A549 treated with AZD2906 at 1 μM for 4 hours (cell line): ENCODE measurements at places on chromosomes 13 and 19. TPM values are rescaled to one million over a fixed set of nuclear protein-coding genes. Genes with fewer than 3 reads are reported as not detected.

The DACT3 gene
- 0.22 to 0.36 TPM (median 0.28 TPM) in 5 replicates for total RNA-seq

The DAND5 gene
- total RNA-seq = 0.06 to 0.09 TPM (median 0.07 TPM) in 3 of 5 replicates, not detected in the others

The SYNGR4 gene
- total RNA-seq = 2.0 to 3.8 TPM (median 3.0 TPM) in 5 replicates

The IGFL4 gene
- total RNA-seq = 0.28 to 0.33 TPM (median 0.30 TPM) in 5 replicates

The ZNF888 gene
- total RNA-seq = 0.05 TPM in 1 of 5 replicates, not detected in the others

The KLF1 gene
- 0.05 TPM in 1 of 5 replicates, not detected in the others for total RNA-seq

The ADGRE1 gene
- 4.3 to 5.6 TPM (median 4.7 TPM) in 5 replicates for total RNA-seq

The RFPL4AL1 gene
- total RNA-seq = 0.10 to 0.29 TPM (median 0.14 TPM) in 4 of 5 replicates, not detected in the other

The INAFM1 gene
- total RNA-seq = 4.2 to 12.7 TPM (median 10.9 TPM) in 5 replicates

The PEAK3 gene
- 0.17 to 0.39 TPM (median 0.28 TPM) in 5 replicates for total RNA-seq

The PCDH17 gene
- total RNA-seq = 0.01 TPM in 3 of 5 replicates, not detected in the others

The ZNF571 gene
- total RNA-seq = 0.55 to 1.5 TPM (median 0.92 TPM) in 5 replicates

The GJB2 gene
- 0.55 to 0.75 TPM (median 0.65 TPM) in 5 replicates for total RNA-seq

The ZNF682 gene
- total RNA-seq = not detected in 5 replicates

The CCDC70 gene
- not detected in 5 replicates for total RNA-seq

The TYROBP gene
- not detected in 5 replicates for total RNA-seq

The CYP4F12 gene
- total RNA-seq = 2.0 to 2.8 TPM (median 2.5 TPM) in 5 replicates

The ZNF99 gene
- total RNA-seq = not detected in 5 replicates

The ZNF221 gene
- total RNA-seq = 0.61 to 0.78 TPM (median 0.64 TPM) in 5 replicates
